ENCODE measurements at places on chromosomes 5 and 9.
A peak's percentile ranks its signal among the peaks of the same experiment; 100 is the strongest.

- DNase-seq, result no peak
Observed at GRCh38 chr9:127449332-127449966, 1.8 kb downstream of the RPL12 start.

GRCh38 chr9:110011628-110012320 lies 196.2 kb downstream of the C9orf152 start:
- no peak for DNase-seq

- DNase-seq, result peak; percentile 1
Observed at GRCh38 chr5:164672931-164673694, 1167.7 kb downstream of the MAT2B start.

GRCh38 chr5:60463179-60463868 lies 236.6 kb downstream of the DEPDC1B start:
- DNase-seq, result peak; percentile 28

GRCh38 chr5:99004960-99005359 lies 76.2 kb upstream of the CHD1 start:
- no peak for DNase-seq

GRCh38 chr5:41154491-41154890 lies 58.8 kb downstream of the C6 start:
- peak; percentile 17 for DNase-seq

DNA sequence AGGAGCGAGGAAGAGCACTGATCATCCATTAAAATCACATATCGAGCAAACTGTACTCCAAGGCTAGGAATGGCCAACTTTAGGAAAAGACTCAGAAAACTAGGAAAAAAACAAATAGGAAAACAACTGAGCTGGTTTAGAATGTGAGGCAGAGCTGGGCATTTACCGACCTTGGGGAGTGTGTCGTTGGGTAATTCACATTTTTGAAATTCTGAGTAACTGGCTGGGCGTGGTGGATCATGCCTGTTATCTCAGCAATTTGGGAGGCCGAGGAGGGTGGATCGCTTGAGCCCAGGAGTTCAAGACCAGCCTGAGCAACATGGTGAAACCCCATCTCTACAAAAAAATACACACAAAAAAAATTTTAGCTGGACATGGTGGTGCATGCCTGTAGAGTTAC lies 70.1 kb downstream of the ZFAND5 start:
- DNase-seq, result peak; percentile 41

DNA sequence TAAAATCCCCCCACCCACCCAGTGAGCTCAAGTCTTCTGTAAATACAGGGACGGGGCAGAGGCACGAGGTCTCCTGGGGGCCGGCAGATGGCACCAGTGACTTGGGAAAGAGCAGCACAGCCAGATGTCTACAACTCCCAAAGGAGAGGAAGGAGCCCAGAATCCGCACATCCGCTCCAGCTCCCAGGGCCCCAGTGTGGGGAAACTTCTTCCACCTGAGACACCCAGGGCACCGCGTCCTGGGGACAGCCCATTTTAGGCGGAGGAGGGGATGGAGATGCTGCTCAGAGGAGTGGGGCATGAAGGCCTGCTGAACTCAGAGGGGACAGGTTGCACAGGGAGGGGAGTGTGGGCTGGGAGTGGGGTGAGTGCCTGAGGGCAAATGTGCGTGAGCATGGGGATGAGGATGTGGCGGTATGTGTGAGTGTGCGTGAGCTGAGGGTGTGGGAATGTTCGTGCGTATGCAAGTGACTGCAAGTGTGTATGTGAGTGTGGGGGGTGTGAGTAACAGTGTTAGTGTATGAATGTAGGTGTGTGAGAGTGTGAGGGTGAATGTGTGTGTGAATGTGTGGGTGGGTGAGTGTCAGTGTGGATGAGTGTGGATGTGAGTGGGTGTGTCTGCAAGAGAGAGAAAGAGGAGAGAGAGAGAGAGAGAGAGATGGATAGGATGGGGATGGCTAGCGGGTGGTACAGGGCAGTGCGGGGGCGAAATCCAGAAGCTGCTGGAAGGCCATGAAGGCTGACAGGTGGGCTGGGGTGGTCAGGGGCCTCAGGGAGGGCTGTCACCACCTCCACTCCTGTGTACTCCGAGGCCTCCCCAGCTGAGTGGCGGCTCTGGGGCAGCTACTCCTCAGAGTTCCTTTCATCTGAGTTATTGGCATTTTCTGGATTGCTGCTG lies 63.5 kb downstream of the DUSP1 start:
- DNase-seq, result peak; percentile 79

- DNase-seq, result peak; percentile 70
Observed at GRCh38 chr5:131242728-131243255, 21.1 kb upstream of the CDC42SE2 start.

GRCh38 chr5:154593071-154593470 lies 115.0 kb upstream of the HAND1 start:
- DNase-seq, result peak; percentile 66

DNA sequence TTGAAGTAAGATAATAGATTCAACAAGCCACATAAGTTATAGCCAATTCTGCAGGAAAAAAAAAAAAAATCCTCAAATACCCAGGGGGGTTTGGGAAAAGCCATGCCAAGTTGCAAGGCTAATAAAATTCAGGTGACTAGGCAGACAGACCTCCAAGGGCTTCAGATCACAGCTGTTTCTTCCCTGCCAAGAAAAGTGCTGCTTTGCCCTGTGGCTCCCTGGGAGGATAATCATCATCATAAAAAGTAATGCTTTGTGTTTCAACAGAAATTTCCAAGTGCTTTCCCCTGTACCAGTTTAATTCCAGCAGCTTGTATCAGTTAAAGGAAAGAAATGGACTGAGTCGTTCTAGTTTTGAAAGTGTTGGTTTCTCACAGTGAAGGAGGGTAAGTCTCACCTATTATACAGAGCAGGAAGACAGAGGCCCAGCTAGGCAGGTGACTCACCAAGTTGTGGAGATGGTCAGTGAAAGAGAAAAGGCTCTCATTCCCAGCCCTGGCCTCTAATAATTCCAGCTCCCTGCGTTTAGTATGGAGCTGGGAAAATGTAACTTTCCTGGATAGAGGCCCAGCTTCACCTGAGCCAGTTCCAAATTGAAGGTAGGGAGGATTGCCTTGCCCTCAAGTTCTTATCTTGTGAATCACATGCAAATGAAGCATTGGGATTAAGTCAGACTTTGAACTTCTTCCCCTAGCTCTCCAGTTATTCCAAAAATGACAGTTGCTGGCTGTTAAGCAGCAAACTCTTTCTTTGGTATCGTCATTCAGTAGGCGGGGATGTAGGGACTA lies 263.4 kb downstream of the GRIA1 start:
- no peak for DNase-seq

GRCh38 chr5:61702784-61703183 lies 370.7 kb downstream of the ZSWIM6 start:
- no peak for DNase-seq

GRCh38 chr5:158882236-158882635 lies 217.5 kb downstream of the EBF1 start:
- DNase-seq, result no peak

DNA sequence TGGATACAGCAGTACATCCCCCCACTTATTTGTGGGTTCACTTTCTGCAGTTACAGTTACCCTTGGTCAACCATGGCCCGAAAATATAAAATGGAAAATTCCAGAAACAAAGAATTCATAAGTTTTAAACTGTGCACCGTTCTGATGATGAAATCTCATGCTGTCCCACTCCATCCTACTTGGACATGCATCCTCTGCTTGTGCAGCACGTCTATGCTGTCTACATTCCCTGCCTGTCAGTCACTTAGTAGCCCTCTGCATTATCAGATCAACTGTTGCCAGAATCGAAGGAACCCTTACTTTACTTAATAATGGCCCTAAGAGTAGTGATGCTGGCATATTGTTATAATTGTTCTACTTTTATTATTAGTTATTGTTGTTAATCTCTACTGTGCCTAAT lies 14.6 kb downstream of the MARCHF3 start:
- DNase-seq, result no peak

DNA sequence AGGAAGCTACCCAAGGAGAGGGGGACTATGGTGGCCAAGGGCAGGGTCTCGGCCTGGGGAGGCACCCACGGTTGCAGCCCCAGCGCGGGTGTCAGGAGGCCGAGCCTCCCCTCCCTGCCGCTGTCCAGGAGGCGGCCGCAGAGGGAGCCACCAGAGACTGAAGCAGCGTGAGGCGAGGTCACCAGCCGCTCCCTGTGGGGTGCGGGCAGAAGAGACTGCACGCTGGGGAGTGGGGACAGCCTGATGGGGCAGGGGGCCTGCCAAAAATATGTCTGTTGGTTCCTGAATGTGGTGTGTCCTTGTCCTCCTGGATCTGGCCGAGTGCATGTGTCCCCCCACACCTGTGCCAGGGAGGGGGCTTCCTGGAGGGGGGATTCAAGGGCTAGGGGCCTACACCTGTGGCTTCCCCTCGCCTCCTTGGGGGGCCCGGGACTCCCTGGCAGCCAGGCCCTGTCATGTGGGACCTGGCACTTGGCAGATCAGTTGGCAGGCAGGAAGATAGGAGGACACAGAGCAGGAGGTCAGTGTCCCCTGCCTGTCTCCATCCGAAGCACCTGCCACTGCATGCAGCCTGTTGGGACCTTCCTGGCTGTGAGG lies 131.2 kb downstream of the DAB2IP start:
- DNase-seq, result no peak

GRCh38 chr5:172931001-172931536 lies 28.2 kb upstream of the RPL26L1 start:
- peak; percentile 90 for DNase-seq

DNA sequence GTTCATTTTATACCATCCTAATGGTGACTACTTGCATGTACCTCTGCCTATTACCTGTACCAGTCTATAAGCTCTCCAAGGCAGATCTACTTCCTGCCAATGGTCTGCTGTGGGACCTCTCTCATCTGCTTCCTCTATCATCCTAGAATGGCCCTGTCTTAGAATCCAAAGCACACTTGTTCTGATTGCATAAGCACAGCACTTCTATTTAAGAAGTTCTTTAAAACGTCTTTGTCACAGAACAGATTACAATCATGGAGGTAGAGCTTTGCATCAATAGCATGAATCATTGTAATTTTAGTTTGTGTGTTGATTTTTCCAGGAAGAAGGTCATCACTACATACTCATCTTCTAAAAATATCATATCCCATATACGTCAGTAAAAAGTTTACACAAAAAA lies 131.8 kb upstream of the ACOT12 start:
- DNase-seq, result peak; percentile 70
